ENCODE measurements at places on chromosomes 7 and 10. TPM values are rescaled to one million over a fixed set of nuclear protein-coding genes. Genes with fewer than 3 reads are reported as not detected.

The GIMAP8 gene
- 41.1 TPM for total RNA-seq

The SDHAF3 gene
- total RNA-seq = 19.5 TPM

The TCAF2 gene
- 25.7 TPM for total RNA-seq

The KAZALD1 gene
- total RNA-seq = 0.96 TPM

The NEUROG3 gene
- total RNA-seq = not detected

The CPVL gene
- total RNA-seq = not detected

The FAM107B gene
- 189 TPM for total RNA-seq

The IQUB gene
- not detected for total RNA-seq

The CRPPA gene
- total RNA-seq = 0.99 TPM

The OR9A2 gene
- total RNA-seq = not detected

The PTPN20 gene
- total RNA-seq = 0.70 TPM

The UCMA gene
- total RNA-seq = not detected

The HOXA5 gene
- not detected for total RNA-seq

The ITIH2 gene
- not detected for total RNA-seq

The EN2 gene
- not detected for total RNA-seq

The PROSER2 gene
- total RNA-seq = 0.33 TPM

The SPDYE9 gene
- total RNA-seq = not detected

The CARD11 gene
- total RNA-seq = 134 TPM

The TYW1B gene
- 4.2 TPM for total RNA-seq

The ZC3HAV1L gene
- 14.0 TPM for total RNA-seq

The SPDYE11 gene
- total RNA-seq = not detected

The CPED1 gene
- not detected for total RNA-seq

The NT5C3A gene
- 50.5 TPM for total RNA-seq

The SYT15 gene
- total RNA-seq = 0.75 TPM

The TMEM196 gene
- total RNA-seq = not detected

The NUTM2B gene
- 2.0 TPM for total RNA-seq

The ASZ1 gene
- not detected for total RNA-seq

The TSPAN12 gene
- not detected for total RNA-seq

The FOXL3 gene
- total RNA-seq = not detected

The KIAA1217 gene
- 0.10 TPM for total RNA-seq

The ANKRD61 gene
- total RNA-seq = not detected

The SPAG6 gene
- 0.28 TPM for total RNA-seq

The LOXL4 gene
- total RNA-seq = not detected

The TMEM273 gene
- total RNA-seq = 20.3 TPM

The CACNA2D1 gene
- not detected for total RNA-seq

The ASB10 gene
- not detected for total RNA-seq

The BICC1 gene
- not detected for total RNA-seq

The C10orf67 gene
- total RNA-seq = 0.18 TPM

The ADAM8 gene
- total RNA-seq = 101 TPM

The RELN gene
- total RNA-seq = not detected

The KLF14 gene
- not detected for total RNA-seq

The ZNF316 gene
- total RNA-seq = 29.8 TPM

The ADGRA1 gene
- not detected for total RNA-seq

The PDZD7 gene
- 0.72 TPM for total RNA-seq

The NPSR1 gene
- not detected for total RNA-seq

The CYP3A7 gene
- total RNA-seq = not detected

The ST7 gene
- total RNA-seq = 2.7 TPM

The CRTAC1 gene
- total RNA-seq = not detected

The AGAP6 gene
- 15.5 TPM for total RNA-seq

The DENND2A gene
- total RNA-seq = not detected

The CYP2C19 gene
- not detected for total RNA-seq

The MMP21 gene
- not detected for total RNA-seq

The DYNC1I1 gene
- not detected for total RNA-seq

The C1QL3 gene
- not detected for total RNA-seq

The MINDY4 gene
- total RNA-seq = 1.3 TPM

The ELFN1 gene
- 0.05 TPM for total RNA-seq

The ACSL5 gene
- 56.5 TPM for total RNA-seq

The VAX1 gene
- total RNA-seq = not detected

The CCAR1 gene
- total RNA-seq = 82.5 TPM
